T-cell (primary cell): ENCODE measurements at places on chromosomes 11 and 22. TPM values are rescaled to one million over a fixed set of nuclear protein-coding genes. Genes with fewer than 3 reads are reported as not detected.

The SPI1 gene
- 5.8 TPM for total RNA-seq

The DMC1 gene
- 0.70 TPM for total RNA-seq

DNA sequence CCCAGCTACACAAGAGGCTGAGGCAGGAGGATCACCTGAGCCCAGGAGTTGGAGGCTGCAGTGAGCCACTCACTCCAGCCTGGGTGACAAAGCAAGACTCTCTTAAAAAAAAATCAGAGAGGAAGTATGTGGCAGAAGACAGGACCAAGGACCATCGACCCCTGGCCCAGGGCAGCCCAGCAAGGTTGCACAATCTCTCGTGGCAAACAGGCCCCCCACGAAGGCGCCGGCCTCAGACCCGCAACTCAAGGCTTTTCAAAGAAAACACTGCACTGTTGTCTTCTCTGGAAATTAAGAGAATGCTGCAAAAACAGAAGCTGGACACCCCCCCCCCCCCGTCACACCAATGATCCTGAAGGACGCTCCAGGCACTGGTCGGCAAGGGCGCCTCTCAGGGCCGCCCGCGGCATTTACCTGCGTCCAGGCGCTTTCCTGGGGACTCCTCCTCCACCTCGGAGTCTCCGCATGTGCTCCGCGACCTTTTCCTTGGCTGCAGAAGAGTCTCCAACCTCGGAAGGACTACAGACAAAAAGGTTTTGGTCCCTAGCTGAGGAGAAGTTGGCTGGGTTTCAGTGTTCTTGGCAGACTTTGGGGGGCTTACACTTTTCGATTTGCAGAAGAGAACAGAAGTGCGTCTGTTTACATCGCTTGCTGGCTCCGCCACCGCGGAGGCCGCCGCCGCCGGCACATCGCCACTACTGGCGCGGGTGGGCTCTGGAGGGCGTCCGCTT is 40.5 kb downstream of the BRD1 start:
- DNase-seq = no peak
- H3K4me3 ChIP-seq = no peak overlapping the region
- H3K4me1 ChIP-seq = peaks cover 8% of the 10 kb centered on the region
- H3K27ac ChIP-seq = no peak overlapping the region
- no peaks in the 10 kb centered on the region for H3K27me3 ChIP-seq
- H3K36me3 ChIP-seq = peaks cover 63% of the 10 kb centered on the region

DNA sequence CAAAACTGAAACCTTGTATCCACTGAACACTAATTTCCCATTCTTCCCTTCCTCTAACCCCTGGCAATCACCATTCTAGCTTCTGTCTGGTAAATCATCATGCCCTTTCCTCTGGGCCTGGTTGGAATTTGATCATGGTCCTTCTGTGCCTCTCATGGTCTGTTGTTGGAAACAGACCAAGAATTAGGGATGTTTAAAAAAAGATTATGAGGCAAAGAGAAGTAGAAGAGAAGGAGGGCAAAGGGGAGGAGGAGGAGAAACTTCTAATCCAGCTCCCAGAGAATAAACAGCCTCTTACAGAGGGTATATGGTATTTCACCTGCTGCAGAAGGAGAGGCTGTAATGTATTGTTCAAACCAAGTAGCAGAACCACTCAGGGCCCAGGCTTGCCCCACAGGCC is 10.6 kb downstream of the BCO2 start:
- H3K4me1 ChIP-seq = no peaks in the 10 kb centered on the region
- H3K4me3 ChIP-seq = no peak overlapping the region
- H3K36me3 ChIP-seq = no peaks in the 10 kb centered on the region
- no peaks in the 10 kb centered on the region for H3K27me3 ChIP-seq

GRCh38 chr11:116467823-116468222 is 305.0 kb downstream of the BUD13 start:
- no peaks in the 10 kb centered on the region for H3K36me3 ChIP-seq
- H3K27me3 ChIP-seq = peaks cover 4% of the 10 kb centered on the region
- no peaks in the 10 kb centered on the region for H3K4me1 ChIP-seq
- H3K4me3 ChIP-seq = no peak overlapping the region

DNA sequence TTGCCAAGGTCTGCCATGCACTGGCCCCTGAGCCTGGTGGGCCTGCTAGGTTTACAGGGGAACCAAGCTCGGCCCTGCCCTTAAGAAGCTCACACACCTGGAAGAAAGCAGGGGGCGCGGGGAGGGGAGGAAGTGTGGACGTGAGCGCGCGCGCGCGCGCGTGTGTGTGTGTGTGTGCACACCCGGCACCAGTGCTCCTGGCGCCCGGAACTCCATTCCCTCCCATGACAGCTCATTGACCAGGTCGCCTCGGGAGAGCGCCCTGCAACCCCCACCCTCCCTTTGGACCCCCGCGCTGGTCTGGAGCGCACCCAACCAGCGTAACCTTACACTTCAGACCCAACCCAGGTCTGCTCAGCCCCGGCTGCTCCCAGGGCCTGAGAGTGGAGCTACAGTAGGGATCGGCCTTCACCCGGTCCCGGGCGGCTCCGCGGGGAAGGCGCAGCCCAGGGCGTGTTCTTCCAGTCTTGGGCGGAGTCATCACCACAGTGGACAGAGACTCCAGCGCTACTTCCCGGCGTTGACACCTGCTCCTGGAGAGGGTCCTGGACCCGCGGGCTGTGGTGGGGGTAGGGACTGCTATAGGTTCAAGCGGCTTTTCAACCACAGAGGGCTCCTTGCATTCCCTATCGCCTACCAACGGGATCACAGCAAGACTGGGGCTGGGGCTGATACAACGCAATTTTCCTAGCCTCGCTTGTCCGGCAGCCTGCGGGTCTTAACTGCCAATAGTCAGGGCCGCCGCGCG is 1.5 kb downstream of the GALNT18 start:
- peak overlapping the region; percentile 88 for H3K4me3 ChIP-seq
- H3K27ac ChIP-seq = no peak overlapping the region
- H3K36me3 ChIP-seq = no peaks in the 10 kb centered on the region
- no peak for DNase-seq
- H3K27me3 ChIP-seq = peaks cover 2% of the 10 kb centered on the region

- no peaks in the 10 kb centered on the region for H3K27me3 ChIP-seq
- no peaks in the 10 kb centered on the region for H3K4me1 ChIP-seq
- DNase-seq = peak; percentile 36
- H3K36me3 ChIP-seq = no peaks in the 10 kb centered on the region
- H3K27ac ChIP-seq = no peak overlapping the region
Observed at GRCh38 chr11:2194877-2195755, 23.5 kb upstream of the TH start.

The OR51I1 gene
- not detected for total RNA-seq

DNA sequence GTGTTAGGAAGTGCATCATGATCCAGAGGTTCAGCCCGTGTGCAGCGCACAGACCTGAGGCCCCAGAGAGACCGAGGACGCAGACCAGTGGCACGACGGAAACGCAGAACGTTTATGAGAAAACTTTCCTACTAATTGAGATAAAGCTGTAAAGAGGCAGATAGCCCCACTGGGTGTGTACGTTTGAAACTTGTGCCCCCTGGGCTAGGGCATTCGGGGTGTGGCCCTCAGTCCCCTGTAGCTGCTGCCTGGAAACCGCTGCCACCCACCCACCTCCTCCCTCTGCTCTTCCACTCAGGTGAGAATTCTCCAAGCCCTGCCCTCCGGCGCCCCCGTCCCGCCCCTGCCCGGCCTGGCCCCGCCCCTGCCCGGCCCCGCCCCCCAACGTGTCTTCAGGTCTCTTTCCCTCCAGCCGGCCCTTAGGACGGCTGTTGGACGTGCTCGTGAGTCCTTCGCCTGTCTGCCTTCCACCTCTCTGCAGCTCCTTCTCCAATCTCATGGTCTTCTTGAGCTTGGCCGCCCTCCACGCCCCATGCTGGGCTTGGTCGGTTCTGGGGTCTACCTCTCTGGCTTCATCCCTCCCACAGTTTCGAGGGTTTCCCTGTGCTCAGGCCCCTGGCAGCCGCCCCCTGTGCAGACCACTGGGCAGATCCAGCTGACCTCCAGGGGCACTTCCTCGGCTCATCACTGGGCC is 12.1 kb downstream of the MAPK8IP2 start:
- no peaks in the 10 kb centered on the region for H3K36me3 ChIP-seq
- no peak overlapping the region for H3K27ac ChIP-seq
- peaks cover 39% of the 10 kb centered on the region for H3K27me3 ChIP-seq
- H3K4me3 ChIP-seq = no peak overlapping the region
- no peak for DNase-seq

- DNase-seq = no peak
- no peaks in the 10 kb centered on the region for H3K36me3 ChIP-seq
- H3K27ac ChIP-seq = no peak overlapping the region
- no peak overlapping the region for H3K4me3 ChIP-seq
- H3K27me3 ChIP-seq = peaks cover 28% of the 10 kb centered on the region
Observed at GRCh38 chr11:134752964-134753770, 341.1 kb upstream of the B3GAT1 start.

DNA sequence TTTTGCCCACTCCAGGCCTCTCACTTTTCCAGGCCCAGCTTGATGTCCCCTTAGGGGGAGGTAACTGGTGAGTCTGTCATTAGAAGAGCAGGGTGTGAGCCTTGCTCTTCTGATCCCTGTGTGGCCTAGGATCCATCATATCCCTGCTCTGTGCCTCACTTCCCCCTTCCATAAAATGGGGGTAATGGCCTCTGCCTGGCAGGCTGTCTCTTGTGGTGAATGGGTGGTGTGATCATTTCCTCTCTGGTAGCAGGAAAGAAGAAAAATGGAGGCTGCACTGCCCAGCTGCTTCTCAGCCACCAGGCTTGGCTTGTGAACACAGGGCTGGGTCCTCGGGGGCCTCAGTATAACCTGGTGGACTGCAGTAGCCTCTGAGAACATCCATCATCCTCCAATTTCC is 5.6 kb downstream of the ARHGEF17 start:
- H3K27me3 ChIP-seq = peaks cover 24% of the 10 kb centered on the region
- no peaks in the 10 kb centered on the region for H3K36me3 ChIP-seq
- H3K4me1 ChIP-seq = peaks cover 12% of the 10 kb centered on the region

DNA sequence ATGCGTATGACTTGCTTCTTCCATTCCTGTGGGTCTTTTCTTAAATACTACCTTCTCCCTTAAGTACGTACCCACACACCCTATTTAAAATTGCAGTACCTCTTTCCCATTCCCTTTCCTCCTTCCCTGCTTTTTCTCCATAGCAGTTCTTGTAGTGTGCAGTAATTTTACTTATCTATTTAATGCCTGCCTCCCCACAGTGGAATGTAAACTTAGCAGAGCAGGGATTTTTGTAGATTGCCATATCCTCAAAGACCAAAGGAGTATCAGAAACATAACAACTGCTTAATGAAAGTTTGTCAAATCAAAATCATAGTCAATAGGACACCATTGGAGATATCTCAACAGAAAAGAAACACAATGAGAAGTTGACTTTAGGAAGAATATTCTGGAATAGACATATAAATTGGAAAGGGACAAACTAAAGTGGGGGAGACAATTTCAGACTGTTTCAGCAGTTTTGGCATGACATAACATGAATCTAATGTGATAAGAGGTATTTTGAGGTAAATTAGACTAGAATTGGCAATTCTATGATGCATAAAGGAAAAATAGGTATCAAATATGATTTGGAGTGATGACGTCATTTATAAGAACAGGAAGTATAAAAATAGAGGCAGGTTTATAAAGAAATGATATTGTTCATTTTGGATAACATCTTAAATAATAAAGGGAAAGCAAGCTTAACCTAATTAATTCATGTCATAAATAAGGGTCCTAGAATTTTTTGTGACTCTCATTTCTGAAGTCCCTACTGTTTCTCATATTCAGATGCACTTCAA is 188.4 kb downstream of the SOX6 start:
- DNase-seq = no peak
- no peak overlapping the region for H3K27ac ChIP-seq
- H3K4me1 ChIP-seq = no peaks in the 10 kb centered on the region

DNA sequence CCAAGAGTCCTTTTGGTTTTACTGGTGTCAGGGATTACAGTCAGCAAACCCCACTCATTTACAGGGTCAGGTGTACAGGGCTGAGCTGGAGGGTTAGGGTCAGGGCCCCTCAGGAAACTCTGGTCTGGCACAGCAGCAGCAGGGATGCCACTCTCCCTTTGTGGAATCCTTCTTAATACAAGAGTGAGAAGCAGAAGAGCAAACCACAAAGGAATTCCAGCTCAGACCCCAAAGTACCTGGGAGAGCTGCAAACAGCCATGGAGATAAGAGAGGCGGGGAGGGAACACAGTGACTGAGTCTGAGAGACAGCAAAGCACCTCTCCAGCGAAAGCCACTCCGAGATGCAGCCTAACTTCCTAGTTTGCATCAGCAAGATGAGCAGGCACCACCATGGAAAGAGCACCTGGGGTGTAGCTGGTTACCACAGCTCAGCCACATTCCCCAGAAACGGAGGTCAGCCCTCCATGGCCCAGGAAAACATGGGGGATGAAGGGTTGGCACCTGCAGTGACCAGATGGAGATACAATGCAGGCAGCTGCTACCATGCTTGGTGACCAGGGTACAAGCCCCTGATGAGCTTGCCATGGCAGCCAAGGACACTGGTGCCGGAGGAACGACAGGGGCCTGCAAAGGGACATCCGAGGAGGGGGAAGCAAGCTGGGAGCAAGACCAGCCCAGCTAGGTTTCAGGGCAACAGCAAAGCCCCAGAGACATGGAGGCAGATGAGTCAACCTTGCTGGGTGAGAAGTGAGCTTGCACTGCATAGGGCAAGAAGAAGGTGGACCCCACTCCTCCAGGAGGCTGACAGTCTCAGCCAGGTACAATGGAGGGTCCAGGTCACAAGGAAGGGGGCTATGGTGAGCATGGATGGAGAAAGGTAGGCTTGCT is 3.9 kb downstream of the BET1L start:
- H3K4me1 ChIP-seq = peaks cover 61% of the 10 kb centered on the region
- H3K36me3 ChIP-seq = peaks cover 34% of the 10 kb centered on the region
- no peaks in the 10 kb centered on the region for H3K27me3 ChIP-seq
- no peak overlapping the region for H3K27ac ChIP-seq
- no peak overlapping the region for H3K4me3 ChIP-seq

The GLYAT gene
- total RNA-seq = not detected

DNA sequence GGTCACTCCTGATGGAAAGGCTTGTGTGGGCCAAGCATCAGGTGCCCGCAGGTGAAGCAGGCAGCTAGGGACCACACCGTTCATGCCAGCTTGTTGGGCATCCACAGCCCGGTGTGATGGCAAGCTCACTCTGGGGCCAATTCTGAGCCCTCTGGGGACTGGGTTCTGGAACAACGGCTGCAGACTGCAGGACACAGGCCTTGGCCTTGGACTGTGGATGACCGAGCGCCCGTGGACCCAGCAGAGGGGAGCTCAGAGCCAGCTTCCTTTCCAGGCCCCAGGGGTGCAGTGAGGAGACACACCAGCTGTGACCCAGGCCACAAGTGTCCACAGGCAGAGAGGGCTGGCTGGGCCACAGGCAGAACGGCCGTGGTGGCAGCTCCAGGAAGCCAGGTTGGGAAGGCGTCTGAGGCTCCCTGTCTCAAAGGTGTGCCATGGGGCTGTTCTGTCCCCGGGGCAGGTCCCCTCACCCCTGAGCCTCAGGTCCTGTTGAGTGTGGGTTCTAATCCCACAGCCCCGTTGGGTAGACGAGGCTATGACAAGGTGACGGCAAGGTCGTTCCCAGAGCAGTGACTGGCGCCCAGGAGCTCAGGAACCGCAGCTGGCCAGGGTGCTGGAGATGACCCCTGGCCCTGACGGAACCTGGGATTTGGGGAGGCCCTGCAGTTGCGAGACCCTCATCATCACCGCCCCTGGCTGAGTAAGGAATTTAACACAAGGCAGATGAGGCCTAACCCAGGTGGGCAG is 1079.4 kb downstream of the BRD1 start:
- no peak overlapping the region for H3K4me3 ChIP-seq
- H3K4me1 ChIP-seq = no peaks in the 10 kb centered on the region
- no peaks in the 10 kb centered on the region for H3K36me3 ChIP-seq
- H3K27ac ChIP-seq = no peak overlapping the region
